CD4-positive, alpha-beta T cell treated with Interferon alpha-2 for 1 hour (primary cell): ENCODE measurements at places on chromosomes 1 and 21.

GRCh38 chr1:203439131-203439730 is 36.4 kb upstream of the PRELP start:
- DNase-seq, result no peak

GRCh38 chr1:43664369-43664768 is 14.4 kb downstream of the KDM4A start:
- DNase-seq, result no peak

GRCh38 chr1:168155910-168156309 is 19.2 kb upstream of the GPR161 start:
- no peak for DNase-seq

DNA sequence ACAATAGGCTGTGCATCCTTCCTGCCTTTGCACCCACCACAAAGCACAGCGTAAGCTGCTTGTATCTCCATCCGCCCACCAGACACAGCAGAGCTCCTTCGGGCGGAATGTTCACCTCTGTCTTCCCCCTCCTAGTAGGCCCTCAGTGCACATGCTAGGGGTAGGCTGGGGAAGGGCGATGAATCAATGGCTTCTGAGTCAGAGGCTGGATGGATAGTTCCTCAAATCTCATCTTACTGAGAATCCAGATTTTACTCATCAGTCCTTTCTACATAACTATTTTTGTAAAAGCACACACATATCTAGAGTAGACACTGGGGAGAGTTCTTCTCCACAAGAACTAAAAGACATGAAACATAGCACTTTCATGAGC is 73.8 kb downstream of the BCAR3 start:
- DNase-seq, result no peak

GRCh38 chr1:236395230-236395946 is 1.3 kb downstream of the EDARADD start:
- DNase-seq, result peak; percentile 14

- no peak for DNase-seq
Measured at GRCh38 chr21:15749861-15750159, 20.0 kb downstream of the USP25 start.

- DNase-seq, result no peak
Measured at GRCh38 chr1:20896826-20897225, 109.7 kb upstream of the HP1BP3 start.

DNA sequence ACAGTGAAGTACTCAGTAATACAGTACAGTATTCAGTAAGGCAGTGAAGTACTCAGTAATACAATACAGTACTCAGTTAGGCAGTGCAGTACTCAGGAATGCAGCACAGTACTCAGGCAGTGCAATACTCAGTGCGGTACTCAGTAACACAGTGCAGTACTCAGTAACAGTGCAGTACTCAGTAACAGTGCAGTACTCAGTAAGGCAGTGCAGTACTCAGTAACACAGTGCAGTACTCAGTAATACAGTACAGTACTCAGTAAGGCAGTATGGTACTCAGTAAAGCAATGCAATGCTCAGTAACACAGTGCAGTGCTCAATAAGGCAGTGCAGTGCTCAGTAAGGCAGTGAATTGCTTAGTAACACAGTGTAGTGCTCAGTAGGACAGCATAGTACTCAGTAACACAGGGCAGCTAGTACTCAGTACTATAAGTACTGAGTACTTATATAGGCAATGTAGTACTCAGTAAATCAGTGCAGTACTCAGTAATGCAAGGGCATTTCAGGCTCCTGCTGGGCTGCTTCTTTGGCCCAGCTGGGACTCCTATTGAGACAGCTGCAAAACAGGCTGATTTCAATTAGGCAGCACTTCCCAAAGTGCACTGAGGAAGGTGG is 411.3 kb downstream of the DISC1 start:
- DNase-seq, result no peak

- DNase-seq, result no peak
Measured at GRCh38 chr1:101307985-101308689, 71.3 kb downstream of the S1PR1 start.
